ENCODE measurements at places on chromosomes 7 and 10. TPM values are rescaled to one million over a fixed set of nuclear protein-coding genes. Genes with fewer than 3 reads are reported as not detected.

EXOSC1 gene
- 41.8 TPM for total RNA-seq

GRCh38 chr10:8874972-8875371, 820.5 kb downstream of the GATA3 start:
- no peak for DNase-seq

DNA sequence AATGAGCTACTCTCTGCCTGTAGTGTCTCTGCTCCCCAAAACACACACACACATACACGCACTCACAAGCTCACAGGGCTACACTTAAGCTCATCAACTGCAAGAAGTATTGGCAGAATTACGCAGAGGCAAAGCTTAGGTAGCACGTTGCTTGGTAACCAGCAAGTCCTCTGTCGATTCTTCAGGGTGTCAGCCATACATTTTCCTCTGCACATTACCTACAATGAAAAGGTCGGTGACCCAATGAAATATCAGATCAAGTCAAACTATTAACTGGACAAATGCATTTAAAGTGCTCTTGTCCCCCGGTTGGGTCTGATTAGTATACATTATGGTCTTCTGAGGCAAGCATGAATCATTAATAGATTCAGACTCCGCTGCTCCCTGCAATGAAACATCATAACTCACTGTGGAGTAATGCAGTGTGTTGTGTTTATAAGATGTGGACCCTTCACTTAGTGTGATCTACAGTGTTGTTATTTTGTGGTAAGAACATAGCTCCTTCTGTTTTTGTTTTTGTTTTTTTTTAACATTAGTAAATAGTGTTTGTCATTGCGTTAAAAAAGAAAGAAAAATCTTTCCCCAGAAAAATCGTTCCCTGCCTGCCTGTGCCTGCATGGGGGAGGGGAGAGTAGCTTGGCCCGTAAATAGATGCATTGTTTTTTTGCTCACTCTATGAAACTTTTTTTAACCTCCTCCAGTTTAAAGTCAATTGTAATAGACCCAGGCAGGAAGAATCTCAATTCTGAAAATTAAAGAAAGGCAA, 325.5 kb downstream of the SFMBT2 start:
- DNase-seq, result no peak

GRCh38 chr7:149860821-149861727, 12.7 kb upstream of the ATP6V0E2 start:
- DNase-seq, result no peak

CCL24 gene
- not detected for total RNA-seq

DNA sequence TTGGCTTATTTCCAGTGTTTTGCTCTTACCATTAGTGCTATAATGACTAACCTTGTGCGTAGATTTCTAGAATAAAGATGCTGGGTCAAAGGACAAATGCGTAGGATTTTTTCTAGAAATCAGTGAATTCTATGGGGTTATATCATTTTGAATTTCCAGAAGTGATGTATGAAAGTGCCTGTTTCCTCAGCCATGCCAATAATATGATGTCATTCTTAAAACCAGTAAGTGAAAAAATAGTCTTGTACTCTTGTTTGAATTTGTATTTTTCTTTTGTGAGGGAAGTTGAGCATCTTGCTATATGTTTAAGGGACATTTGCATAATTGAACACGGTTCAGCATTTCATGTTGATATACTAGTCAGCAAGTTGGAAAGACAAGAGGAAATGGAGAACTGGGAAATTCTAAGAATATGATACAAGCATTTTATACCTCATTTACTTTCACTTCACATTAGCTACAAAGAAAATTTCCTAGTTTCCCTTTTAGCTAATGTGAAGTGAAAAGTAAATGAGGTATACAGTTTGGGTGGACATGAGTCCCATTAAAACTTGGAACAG, 3.8 kb upstream of the DNAH11 start:
- no peak for DNase-seq

ANAPC16 gene
- 53.2 TPM for total RNA-seq

GRCh38 chr10:133399123-133399601, 5.2 kb downstream of the MTG1 start:
- DNase-seq, result no peak

- DNase-seq, result no peak
Observed at GRCh38 chr7:28028471-28028870, 152.1 kb downstream of the JAZF1 start.

GRCh38 chr7:20328027-20328426, 2.7 kb upstream of the ITGB8 start:
- DNase-seq, result no peak

ITPRID1 gene
- total RNA-seq, result not detected
